Spleen (tissue), 13 donors: ENCODE measurements at places on chromosomes 6 and 20. TPM values are rescaled to one million over a fixed set of nuclear protein-coding genes. Genes with fewer than 3 reads are reported as not detected.

GRCh38 chr6:31970604-31971271 is 1.2 kb downstream of the DXO start:
- peaks cover 39% of the 10 kb centered on the region for H3K4me1 ChIP-seq
- no peak overlapping the region for H3K4me3 ChIP-seq
- DNase-seq: peak; percentile 84
- no peaks in the 10 kb centered on the region for H3K27me3 ChIP-seq

GRCh38 chr6:16118825-16119224 is 10.1 kb upstream of the MYLIP start:
- no peak for DNase-seq
- H3K4me1 ChIP-seq: no peaks in the 10 kb centered on the region
- no peaks in the 10 kb centered on the region for H3K27me3 ChIP-seq
- no peak overlapping the region for H3K4me3 ChIP-seq
- H3K27ac ChIP-seq: no peak overlapping the region

GRCh38 chr20:45842169-45842812 is 8.7 kb downstream of the SNX21 start:
- peaks cover 14% of the 10 kb centered on the region for H3K4me1 ChIP-seq
- H3K27ac ChIP-seq: peak overlapping the region; percentile 27
- no peak for DNase-seq

GRCh38 chr6:45698046-45698445 is 317.6 kb downstream of the CLIC5 start:
- H3K36me3 ChIP-seq: no peaks in the 10 kb centered on the region
- no peak overlapping the region for H3K4me3 ChIP-seq
- no peak overlapping the region for H3K27ac ChIP-seq
- no peaks in the 10 kb centered on the region for H3K4me1 ChIP-seq

- no peaks in the 10 kb centered on the region for H3K27me3 ChIP-seq
- peak overlapping the region; percentile 88 for H3K27ac ChIP-seq
- H3K4me1 ChIP-seq: peaks cover 19% of the 10 kb centered on the region
- no peaks in the 10 kb centered on the region for H3K36me3 ChIP-seq
- H3K4me3 ChIP-seq: peak overlapping the region; percentile 72
- no peak for DNase-seq
Observed at GRCh38 chr20:31606804-31607639, 1.9 kb downstream of the ID1 start.

- no peaks in the 10 kb centered on the region for H3K4me1 ChIP-seq
- no peak overlapping the region for H3K4me3 ChIP-seq
- no peaks in the 10 kb centered on the region for H3K27me3 ChIP-seq
- no peaks in the 10 kb centered on the region for H3K36me3 ChIP-seq
- no peak for DNase-seq
Observed at GRCh38 chr20:42346189-42347170, 728.3 kb upstream of the CHD6 start.

GRCh38 chr20:52684905-52685304 is 287.3 kb upstream of the TSHZ2 start:
- H3K4me3 ChIP-seq: no peak overlapping the region
- no peaks in the 10 kb centered on the region for H3K27me3 ChIP-seq
- H3K36me3 ChIP-seq: no peaks in the 10 kb centered on the region
- H3K4me1 ChIP-seq: no peaks in the 10 kb centered on the region
- no peak for DNase-seq
- no peak overlapping the region for H3K27ac ChIP-seq

DNA sequence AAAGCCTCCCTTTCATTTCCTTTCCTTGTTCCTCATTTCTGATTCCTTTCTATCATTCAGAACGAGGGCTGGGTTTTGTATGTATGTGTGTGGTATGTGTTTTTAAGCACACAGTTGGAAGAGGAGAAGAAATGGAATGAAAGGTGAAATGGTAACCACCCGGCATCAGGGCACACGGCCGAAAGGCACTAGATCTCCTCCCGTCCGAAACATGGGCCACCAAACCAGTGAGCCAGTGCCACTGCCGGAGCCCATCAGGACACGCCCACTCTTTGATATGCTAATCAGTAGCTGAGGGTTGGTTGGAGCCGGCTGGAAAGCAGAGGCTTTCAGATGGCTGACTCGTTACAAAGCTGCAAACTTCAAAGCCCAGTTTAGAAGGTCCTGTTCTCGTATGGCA is 228.6 kb upstream of the JARID2 start:
- H3K4me1 ChIP-seq: peaks cover 24% of the 10 kb centered on the region
- H3K36me3 ChIP-seq: no peaks in the 10 kb centered on the region
- no peaks in the 10 kb centered on the region for H3K27me3 ChIP-seq
- DNase-seq: no peak
- no peak overlapping the region for H3K4me3 ChIP-seq
- no peak overlapping the region for H3K27ac ChIP-seq

DNA sequence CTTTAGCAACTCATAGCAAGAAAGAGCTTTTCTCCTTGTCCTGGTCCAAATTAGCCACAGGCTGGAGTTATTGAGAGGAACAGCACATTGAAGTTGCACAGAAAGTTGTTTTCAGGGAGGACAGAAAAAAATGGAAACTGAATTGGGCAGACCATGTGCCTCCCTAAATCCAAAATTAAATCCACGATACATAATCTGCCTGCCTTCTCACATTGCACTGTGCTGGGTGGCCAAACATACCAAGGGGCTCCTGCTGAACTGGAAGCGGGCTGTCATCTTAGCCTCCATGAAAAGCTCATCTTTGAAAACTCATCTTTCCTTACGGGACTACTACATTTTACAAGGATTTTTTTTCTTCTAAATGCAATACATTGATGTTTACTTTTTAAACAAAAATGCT is 59.9 kb downstream of the TNFAIP3 start:
- DNase-seq: no peak
- H3K27me3 ChIP-seq: no peaks in the 10 kb centered on the region
- no peaks in the 10 kb centered on the region for H3K36me3 ChIP-seq
- peaks cover 30% of the 10 kb centered on the region for H3K4me1 ChIP-seq
- H3K4me3 ChIP-seq: no peak overlapping the region
- H3K27ac ChIP-seq: peak overlapping the region; percentile 69

- H3K4me3 ChIP-seq: no peak overlapping the region
- H3K4me1 ChIP-seq: no peaks in the 10 kb centered on the region
- H3K36me3 ChIP-seq: no peaks in the 10 kb centered on the region
- H3K27ac ChIP-seq: peak overlapping the region; percentile 77
Observed at GRCh38 chr6:137722749-137723272, 144.2 kb upstream of the TNFAIP3 start.

- no peaks in the 10 kb centered on the region for H3K27me3 ChIP-seq
- DNase-seq: no peak
- H3K4me3 ChIP-seq: no peak overlapping the region
- no peaks in the 10 kb centered on the region for H3K36me3 ChIP-seq
- H3K27ac ChIP-seq: no peak overlapping the region
Observed at GRCh38 chr6:88763160-88763559, 200.3 kb downstream of the RNGTT start.

GRCh38 chr6:6494677-6495076 is 93.8 kb upstream of the LY86 start:
- no peaks in the 10 kb centered on the region for H3K27me3 ChIP-seq
- DNase-seq: peak; percentile 84
- no peaks in the 10 kb centered on the region for H3K4me1 ChIP-seq
- no peak overlapping the region for H3K27ac ChIP-seq
- no peak overlapping the region for H3K4me3 ChIP-seq
- no peaks in the 10 kb centered on the region for H3K36me3 ChIP-seq

- no peaks in the 10 kb centered on the region for H3K36me3 ChIP-seq
- H3K27ac ChIP-seq: no peak overlapping the region
- H3K27me3 ChIP-seq: no peaks in the 10 kb centered on the region
Observed at GRCh38 chr6:125989631-125990030, 3.3 kb downstream of the TRMT11 start.

GHRH gene
- not detected for total RNA-seq

MPIG6B gene
- 10.6 TPM for total RNA-seq

C20orf202 gene
- total RNA-seq: 2.9 TPM

LY6G5C gene
- 7.9 TPM for total RNA-seq

UBD gene
- total RNA-seq: 10.9 TPM
